ENCODE measurements at places on chromosomes 5 and 9.

DNA sequence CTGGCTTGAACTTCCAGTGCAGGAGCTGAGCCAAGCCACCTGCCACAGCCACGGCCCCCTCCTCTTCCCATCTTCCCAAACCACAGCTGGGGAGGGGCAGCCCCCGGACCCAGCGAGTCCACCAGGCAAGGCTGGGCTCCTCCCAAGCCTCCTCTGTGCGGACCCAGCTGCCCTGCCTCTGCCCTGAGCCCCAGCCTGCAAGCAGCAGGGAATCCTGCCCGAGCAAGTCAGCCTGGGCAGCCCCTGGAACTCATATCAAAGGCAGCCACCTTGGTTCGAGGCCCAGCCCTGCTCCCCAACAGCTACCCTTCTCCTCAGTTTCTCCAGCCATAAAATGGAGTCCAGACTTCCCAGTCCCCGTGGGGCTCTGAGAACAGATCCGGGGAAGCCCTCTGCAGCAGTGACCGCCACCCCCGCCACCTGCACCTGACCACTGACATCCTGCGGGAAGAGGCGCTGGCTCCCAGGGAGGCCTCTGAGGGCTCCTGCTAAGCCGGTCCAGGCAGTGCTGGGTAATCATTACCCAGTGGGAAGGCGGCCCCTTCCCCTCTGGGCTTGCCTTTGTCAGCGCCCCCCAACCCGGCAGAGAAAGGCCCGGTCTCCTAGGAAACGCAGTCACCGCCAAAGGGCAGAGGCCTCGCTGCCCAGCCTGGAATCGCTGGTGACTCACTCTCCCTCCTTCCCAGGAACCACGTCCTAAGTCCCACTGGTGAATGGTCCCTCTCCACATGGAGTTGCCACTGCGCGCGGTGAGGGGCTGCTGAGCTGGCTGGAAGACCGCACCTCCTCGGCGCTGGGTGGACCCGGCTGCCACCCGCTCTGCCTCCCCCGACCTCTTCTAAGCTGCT, 1.5 kb downstream of the VAV2 start:
- DNase-seq: no peak

DNA sequence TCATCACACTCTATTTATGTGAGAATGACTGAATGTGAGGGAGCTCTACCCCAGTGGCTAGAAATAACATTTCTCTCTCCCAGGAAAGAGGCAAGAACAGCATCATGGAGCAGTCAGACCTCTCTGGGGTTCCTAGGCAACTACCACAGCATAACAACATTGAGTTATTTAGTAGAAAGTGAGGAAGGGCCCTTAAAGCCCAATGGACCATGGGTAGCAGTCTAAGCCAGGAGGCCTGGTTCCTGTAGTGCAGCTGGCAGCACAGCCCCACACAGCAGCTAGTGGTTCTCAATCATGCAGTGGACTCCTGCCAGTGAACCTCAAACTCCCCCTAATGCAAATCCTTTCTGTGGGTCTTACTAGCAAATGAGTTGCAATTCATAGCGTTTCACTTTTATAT, 55.3 kb downstream of the SPEF2 start:
- DNase-seq: no peak

GRCh38 chr9:11356067-11356466, 743.3 kb upstream of the PTPRD start:
- no peak for DNase-seq

DNA sequence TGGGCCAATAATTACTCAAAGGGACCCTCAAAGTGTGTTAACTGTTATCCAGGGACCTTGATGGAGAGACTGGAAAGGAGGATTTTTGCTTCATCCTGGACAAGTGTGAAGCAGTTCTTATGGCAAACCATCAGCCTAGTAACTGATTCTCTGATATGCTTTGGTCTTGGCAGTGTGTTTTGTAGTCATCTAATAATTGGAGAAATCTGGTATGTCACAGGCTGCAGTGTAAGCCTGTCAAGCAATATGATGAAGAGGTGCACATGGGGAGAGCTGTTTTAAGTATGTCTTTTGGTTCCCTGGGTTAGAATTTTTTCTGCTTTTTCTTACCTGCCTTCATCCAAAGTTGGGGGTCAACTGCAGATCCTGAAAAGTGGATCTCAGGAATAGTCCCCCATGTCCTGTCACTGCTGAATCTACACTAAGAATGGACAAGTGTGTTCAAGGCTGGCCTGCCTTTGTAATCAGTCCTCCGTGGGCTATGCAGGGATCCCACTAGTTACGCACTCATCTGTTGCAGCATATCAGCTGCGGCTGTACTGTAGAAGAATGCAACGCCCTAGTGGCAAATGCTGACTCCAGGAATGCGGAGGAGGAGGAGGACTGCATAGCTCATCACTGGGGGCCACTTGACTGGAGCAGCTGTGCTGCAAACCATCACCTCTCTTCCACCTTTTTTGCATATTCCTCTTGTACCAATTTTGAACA, 1.9 kb downstream of the SPTAN1 start:
- no peak for DNase-seq

DNA sequence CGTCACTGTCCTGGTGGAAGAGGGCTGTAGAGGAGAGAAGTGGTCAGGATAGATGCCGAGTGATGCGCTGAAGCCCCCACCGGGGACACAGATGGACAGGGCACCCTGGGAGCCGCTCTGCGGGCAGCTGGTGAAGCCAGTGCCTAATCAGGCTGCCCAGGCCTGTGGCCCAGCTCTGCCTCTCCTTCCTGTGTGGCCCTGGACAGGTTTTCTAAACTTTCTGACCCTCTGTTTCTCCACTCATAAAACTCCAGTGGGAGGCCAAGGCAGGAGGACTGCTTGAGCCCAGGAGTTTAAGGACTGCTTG, 86.1 kb downstream of the C5orf15 start:
- no peak for DNase-seq

- no peak for DNase-seq
These were observed 24.0 kb downstream of the DCTN4 start for GRCh38 chr5:150734579-150735384.

DNA sequence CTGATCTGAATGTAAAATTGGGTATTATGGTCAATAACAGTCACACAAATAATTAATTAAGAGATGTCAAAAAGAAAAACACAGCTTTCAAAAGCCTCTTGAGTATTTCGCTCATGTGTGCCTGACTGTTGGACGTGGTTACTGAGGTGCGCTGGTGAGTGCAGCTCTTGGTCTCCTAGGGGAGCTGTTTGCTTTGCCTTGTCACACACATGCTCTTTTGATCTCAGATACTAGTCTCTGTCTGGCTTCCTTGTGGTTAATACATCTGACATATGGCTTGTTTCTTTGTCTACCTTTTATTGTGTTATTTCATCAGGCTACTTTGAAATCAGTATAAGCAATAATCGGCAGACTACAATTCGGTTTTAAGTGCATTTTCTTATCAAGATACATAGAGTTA, 51.5 kb downstream of the PCSK1 start:
- DNase-seq: no peak

Measured in hypothalamus (tissue), 51 donors.